Activated CD8-positive, alpha-beta memory T cell treated with anti-CD3 and anti-CD28 coated beads, Interleukin-2, amount 10 ng/mL, durations not matched to agents 7 days and 5 days (primary cell): ENCODE measurements at places on chromosomes 7 and 10.

GRCh38 chr7:47474937-47475879, 106.7 kb downstream of the TNS3 start:
- peak; percentile 43 for DNase-seq

GRCh38 chr7:106774768-106775551, 90.1 kb upstream of the PIK3CG start:
- DNase-seq, result peak; percentile 48

- no peak for DNase-seq
Measured at GRCh38 chr10:75403939-75404814, 2.6 kb upstream of the ZNF503 start.

- no peak for DNase-seq
Measured at GRCh38 chr7:66948480-66949109, 27.6 kb downstream of the TMEM248 start.
